ENCODE measurements at places on chromosomes 2 and 18.

- DNase-seq = no peak
Measured at GRCh38 chr18:23572570-23572969, 13.7 kb downstream of the NPC1 start.

DNA sequence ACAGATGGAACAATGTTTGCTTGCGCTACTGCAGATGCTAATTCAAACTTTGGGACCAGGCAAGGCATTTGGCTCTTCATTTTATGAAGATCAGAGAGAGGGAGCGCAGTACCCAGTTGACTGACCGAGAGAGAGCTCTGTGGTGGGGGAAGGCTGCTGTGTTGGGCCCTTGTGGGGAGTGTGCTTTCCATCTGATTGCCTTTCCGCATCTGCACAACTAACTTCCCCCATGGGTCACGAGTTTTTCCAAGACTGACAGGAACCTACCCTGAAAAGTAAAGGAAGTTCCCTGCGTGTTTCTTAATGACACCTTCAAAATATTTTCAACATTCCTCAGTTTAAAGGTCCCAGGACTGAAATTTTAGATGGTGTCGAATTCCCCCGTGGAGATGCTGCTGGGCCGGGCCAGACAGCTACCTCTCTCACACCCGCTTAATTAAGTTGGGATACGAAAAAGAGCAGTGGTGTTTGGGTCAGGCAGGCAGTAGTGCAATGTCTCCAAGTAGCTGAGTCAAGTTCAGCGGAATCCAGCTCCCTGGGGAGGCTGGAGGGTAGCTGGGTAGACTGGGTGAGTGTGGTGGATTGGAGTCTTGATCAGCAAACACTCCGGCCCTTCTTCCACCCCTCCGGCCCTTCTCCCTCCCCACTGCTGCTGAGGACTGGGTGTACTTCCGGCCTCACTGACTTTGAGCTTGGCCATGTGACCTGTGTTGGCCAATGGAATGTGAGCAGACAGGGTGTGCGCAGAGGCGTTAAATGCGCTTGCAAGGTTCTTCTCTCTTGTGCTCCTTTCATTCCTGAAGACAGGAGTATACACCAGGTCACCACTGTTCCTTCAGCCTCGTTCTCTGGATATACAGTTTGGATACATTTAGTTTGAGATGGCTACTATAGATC is 2.3 kb upstream of the ARHGAP25 start:
- DNase-seq = no peak

DNA sequence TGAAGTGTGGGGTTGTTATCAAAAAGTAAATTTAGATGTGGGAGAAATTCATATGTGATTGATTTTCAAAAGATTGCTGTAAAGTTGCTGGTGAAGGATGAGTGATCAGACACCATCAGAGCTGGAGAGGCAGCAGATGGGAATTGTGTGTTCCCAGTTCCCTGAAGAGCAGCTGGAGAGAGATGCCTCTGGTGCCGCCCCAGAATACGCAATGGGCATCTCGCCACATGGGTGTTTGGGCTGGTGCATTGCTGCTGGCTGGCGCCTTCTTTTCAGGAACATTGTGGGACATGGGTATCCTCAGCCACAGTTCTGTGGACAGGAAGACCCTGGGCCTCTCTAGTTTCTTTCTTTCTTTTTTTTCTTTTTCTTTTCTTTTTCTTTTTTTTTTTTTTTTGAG is 11.9 kb downstream of the ATG4B start:
- DNase-seq = no peak

GRCh38 chr2:137437386-137437785 is 526.9 kb upstream of the HNMT start:
- DNase-seq = no peak

GRCh38 chr18:44835703-44836102 is 155.0 kb downstream of the SETBP1 start:
- no peak for DNase-seq

GRCh38 chr2:95314964-95315611 is 17.9 kb downstream of the KCNIP3 start:
- DNase-seq = no peak

- DNase-seq = no peak
Measured at GRCh38 chr2:220980966-220981675, 591.0 kb downstream of the EPHA4 start.

DNA sequence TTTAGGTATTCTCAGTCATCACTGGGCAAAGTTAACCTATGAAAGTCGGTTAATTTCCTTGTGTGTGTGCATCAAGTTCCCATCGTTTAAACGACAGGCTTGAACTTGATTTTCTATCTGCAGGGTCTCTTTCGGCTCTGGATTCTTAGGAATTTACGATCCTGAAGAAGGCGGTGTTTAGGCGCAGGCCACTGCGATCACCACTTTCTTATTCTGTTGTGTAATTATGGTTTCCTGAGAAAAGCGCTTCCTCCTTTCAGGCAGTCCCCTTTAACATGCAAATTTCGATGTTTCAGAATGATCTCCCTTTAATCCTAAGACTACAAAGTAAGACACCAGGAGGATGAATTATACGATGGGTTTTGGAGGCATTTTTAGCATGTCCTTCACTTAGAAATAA is 27.9 kb upstream of the MBP start:
- DNase-seq = no peak

DNA sequence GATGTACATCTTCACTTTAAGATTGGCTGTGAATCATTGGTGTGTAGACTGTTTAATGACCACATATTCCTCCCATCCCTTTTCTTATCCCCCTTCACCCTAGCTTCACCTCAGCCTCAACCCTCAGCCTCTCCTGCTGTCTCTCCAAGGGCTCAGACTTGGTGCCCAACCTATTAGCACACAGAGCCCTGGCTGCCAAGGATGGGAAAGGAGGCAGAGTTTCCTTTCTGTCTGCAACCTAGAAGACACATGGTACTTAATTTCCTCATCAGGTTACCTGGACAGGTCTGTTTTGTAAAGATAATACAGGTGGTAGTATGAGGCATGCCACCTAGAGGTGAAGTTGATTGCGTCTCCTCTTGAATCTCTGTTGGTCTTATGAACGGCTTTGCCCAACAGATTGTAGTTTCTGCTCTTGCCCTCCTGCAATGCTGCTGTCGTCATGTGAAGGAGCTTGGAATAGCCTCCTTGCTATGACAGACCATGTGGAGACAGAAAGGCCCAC is 44.5 kb upstream of the RMND5A start:
- no peak for DNase-seq

GRCh38 chr2:27566628-27567027 is 16.2 kb upstream of the ZNF512 start:
- no peak for DNase-seq
